ENCODE measurements at places on chromosomes 3 and 15.

DNA sequence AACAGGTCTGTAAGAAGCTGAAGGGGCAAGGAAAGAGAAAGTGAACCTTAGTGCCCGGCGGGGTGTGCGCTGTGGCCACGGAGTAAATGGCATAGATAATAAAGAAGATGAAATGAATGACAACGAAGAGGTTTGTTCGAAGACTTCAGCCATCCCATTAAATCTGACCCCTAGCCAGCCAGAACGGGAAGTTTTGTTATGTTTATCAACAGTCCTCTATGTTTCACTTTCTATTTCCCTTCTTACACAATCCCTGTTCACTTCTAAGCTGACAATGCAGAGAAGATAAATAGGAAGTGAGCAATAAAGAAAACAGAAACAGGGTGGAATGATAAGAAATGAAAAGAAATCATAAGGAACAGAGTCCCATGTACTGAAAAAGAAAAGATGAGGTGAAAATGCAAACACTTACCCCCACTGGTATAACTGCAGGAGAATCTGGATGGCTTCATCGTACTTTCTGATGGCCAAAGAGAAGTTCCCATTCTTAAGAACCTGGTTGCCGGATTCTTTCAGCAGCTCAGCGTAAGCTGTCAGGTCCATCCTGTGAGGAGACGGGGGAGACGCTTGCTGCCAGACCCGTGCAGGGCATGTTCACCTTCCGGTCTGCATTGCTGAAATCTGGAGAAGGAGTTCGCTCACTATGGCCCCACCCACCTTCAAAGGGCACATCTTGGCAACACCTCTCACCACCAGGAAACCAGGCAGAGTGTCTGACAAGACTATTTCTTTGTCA is 36.8 kb downstream of the TRANK1 start:
- DNase-seq: peak; percentile 61

DNA sequence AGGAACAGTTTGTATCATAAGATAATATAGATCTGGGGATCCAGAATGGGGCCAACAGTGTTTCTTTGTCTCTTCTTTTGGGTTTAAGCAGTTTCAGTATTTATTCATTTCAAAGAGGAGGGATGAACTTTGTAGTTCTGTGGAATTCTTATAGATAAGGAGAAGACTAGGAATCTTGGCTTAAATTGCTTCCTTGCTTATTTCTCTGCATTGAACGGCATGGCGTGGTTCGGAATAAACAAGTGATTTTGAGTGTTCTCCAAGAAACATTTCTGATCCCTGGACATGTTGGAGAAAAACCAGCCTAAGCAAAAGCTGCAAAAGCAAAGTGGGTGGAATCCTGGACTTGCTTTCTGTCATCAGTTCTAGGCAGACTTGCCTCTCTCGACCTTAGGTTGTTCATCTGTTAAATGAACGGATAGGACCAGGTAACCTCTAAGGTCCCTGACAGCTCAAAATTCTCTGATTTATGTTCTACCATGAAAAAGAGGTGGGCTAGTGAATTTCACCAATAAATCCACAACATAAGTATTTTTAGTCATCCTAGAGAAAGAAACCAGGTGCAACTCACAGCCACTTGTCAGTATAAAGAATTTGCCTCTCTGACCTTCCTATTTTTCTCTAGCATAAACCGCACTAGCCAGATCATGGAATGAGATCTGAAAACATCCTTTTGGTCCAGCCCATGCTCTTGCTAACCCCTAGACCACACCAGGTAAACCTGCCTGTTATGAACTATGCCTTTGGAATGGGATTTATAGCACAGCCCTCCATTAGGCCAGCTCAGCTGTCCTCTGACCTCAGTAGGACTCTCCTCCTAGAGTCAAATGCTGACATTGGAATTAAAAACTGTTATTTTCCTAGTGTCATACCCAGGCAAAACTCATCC is 78.8 kb downstream of the CLDN11 start:
- no peak for DNase-seq

GRCh38 chr3:123605789-123606234 is 21.0 kb upstream of the HACD2 start:
- no peak for DNase-seq

- DNase-seq: no peak
These were observed 245.3 kb downstream of the DTWD1 start for GRCh38 chr15:49865925-49866757.

DNA sequence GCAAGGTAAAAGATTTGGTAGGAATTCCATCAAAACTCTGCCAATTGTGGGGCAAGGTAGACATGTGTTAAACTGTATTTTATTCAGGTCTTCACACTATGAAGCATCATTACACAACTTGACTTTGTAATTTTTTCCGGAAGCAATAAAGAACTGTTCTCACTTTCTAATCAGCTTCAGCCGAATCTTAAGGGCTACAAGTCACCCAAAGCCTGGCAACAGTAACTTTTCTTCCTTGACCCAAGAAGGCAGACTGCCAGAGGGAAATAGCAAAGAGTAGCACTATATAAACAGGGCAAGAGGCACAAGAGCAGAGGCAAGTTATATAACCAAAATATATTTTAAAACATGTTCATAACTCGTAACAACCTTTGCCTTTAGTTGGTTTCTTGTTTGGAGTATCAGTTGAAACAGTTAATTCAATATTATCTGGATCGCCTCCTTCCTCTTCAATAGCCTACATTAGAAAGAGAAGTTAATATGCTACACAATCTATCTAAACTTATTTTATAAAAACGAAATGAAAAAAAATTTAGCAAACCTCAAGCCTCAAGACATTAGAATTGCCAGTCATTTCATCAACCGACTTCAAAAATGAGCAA is 1.4 kb downstream of the SLTM start:
- no peak for DNase-seq

- no peak for DNase-seq
These were observed 25.1 kb downstream of the FSTL1 start for GRCh38 chr3:120425572-120426250.

DNA sequence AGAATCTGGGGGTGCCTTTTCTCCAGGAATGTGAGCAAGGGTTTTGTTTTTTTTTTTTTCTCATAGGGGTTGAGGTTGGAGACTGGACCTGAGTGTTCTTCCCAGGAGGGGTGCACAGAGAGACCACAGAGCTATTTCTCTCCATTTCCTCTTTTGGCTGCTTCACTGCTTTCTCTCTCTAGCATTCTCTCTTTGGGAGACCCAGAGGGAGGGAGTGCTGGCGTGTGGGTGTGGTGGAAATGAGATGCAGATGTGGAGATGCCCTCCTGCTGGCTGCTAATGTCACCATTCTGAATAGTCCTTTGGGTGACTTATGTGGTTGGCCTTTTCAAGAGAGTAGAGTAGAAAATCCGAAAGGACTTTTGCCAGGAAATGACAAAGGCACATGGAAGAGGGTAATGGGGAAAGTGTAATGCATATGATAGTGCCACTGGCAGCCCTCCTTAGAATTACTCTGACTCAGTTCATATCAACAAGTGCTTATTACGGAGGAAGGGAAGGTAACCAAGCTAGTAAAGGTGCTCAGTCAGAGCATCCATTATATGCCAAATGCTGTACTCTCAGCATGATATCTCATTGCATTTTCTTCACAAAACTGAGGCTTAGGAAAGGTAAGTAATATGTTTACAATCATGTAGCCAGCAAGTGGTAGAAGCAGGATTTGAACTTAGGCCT is 1.9 kb downstream of the SYN2 start:
- no peak for DNase-seq

GRCh38 chr3:170705131-170705530 is 119.3 kb upstream of the SLC7A14 start:
- DNase-seq: no peak

DNA sequence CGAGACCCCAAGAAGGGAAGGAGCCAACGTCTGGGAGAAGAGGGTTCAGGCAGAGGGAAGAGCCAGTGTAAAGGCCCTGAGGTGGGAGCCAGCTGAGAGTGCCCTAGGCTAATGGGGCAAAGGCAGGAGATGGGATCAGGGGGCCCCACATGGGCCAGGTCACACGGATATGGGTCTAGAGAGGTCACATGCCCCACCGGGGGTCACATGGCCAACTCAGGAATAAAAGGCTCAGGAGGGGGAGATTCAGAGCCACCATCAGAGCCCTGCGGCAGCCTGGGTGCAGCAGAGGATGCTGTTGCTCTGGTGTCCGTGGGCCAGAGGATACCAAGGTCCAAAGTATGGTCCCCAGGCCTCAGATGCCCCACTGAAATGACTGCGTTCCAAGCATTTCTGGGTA is 55.3 kb upstream of the SLC6A6 start:
- DNase-seq: no peak

GRCh38 chr3:45781271-45781670 is 15.1 kb downstream of the SLC6A20 start:
- no peak for DNase-seq

DNA sequence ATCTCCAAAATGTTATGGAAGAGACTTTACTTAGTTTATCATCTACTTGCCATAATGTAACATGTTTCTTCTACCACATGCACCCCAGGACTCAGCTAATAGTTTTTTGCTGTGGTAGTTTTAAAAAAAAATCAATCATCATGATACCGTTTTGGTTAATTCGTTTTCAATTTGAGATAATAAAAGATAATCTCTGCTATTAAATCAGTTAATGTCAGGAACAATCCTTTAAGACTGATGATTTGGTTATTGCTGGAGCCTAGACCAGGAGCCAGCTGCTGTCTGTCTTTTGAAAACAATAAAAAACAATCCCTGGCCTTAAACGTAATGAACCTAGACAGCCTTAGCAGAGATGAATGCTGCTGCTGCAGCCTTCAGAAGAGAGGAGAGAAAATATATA is 403.7 kb downstream of the OXSM start:
- no peak for DNase-seq

DNA sequence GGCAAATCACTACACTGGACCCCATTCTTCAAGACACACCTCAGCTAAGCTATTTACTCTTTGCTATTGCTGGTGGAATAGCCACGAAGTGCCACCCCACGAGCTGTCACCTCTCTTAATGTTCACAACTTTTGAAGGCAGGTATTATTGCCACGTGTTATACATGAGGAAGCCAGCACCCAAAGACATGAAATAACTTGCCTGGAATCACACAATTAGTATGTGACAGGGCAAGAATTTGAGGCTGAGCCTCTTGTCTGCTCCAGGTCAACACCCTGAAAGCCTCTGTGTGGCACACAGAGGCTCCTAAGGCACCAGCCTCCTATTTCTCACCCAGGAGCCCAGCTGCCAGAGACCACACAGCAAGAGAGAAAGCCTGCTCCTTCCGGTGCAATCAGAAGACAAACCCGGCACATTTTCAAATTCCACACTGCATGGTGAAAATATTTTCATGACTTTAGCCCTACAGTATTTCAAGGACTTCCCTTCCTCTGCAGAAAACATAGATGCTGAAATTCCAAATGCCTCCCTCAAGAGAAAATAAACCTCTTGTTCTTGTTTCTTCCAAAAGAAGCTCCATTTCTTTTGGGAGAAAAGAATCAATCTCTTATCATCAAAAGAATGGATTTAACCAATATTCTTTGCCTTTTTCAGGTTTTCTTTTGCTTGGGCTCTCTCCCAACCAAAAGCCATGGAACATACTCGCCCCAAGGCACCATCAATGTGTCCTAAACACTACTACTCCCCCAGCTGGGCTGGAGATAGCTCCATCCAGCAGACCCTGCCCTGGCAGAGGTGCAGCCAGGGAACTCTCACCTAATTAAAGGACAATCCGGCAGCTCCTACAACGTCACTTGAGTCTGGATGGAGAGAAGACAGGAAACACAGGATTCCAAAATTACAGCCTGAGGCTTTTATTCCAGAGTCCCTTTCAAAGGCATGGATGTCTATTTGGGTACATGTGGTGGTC is 84.7 kb upstream of the THBS1 start:
- no peak for DNase-seq

GRCh38 chr3:146269271-146269670 is 18.4 kb upstream of the PLSCR4 start:
- no peak for DNase-seq

- no peak for DNase-seq
These were observed 43.2 kb downstream of the ARHGEF26 start for GRCh38 chr3:154164387-154164786.

Data from activated CD4-positive, alpha-beta T cell treated with anti-CD3 and anti-CD28 coated beads, Interleukin-2, amount 50 U/mL, for 1 hour (primary cell).